ENCODE measurements at places on chromosomes 5 and 9. TPM values are rescaled to one million over a fixed set of nuclear protein-coding genes. Genes with fewer than 3 reads are reported as not detected.

The MYMK gene
- not detected for total RNA-seq

The TGFBR1 gene
- 15.5 TPM for total RNA-seq

The TMC1 gene
- not detected for total RNA-seq

The ZMAT2 gene
- 36.3 TPM for total RNA-seq

The C9orf153 gene
- total RNA-seq: 0.35 TPM

The C5orf47 gene
- not detected for total RNA-seq

The STKLD1 gene
- 0.31 TPM for total RNA-seq

The ANKRD18A gene
- 7.8 TPM for total RNA-seq

The LRRC19 gene
- not detected for total RNA-seq

GRCh38 chr5:77259476-77259875 lies 49.0 kb downstream of the PDE8B start:
- DNase-seq: no peak

DNA sequence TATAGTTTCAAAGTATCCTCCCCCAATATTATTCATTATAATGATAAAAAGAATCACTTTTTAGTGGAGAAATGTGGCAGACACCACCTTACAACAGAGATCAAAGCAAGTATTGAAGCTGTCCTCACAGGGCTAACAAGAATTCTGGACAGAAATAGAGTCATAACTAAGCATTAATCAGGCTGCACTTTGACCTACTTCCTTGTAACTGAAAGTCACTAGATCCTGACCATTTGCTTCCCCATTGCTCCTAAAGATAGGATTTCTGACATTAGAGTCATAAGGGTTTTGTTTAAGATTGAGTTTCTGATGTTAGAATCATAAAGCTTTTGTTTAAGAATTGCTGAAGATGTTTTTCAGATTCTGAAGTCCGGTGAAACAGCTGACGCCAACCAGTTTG lies 159.7 kb downstream of the ATP10B start:
- no peak for DNase-seq

- peak; percentile 69 for DNase-seq
These were observed 993 bp upstream of the RALGDS start for GRCh38 chr9:133121915-133122550.

DNA sequence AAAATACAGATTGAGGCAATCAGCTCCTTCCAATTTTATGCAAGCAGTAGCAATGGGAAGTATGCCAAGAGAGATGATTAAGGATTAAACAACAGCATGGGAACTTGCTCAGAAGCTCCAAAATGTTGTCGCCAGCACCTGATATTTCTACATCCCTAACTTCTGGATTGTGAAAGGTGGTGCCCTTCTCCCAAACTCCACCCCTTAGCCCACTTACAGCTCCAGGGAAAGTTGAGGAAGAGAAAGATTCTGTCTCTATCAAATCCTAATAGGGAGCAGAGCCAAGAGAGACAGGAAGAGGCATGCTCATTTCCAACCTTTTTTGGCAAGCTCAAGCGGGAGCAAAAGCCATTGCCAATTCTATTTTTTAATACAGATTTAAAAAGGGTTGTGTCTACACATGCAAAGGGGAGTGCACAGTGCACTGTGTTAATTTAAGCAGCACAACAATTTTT lies 92.4 kb upstream of the NR3C1 start:
- DNase-seq: no peak

GRCh38 chr5:120507800-120508463 lies 43.8 kb downstream of the PRR16 start:
- DNase-seq: no peak

DNA sequence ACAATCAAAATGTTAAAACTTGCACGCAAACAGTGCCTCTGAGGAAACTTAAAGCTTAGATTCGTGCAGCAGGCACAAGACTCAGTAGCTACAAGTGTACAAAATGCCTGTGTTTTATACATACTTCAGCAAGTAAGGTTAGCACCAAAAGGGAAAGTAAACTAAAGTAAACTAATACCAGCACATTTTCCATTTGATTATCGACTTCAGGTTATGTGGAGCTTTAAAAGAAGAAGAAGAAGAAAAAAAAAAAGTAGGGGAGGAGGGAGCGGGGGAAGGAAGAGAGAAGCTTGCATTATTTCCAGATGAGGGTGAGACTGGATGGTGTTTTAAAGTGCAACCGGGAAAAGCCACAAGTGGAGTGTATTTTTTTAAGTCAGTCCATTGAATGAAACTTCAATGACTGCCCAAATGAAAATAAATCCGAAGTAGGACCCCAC lies 596 bp upstream of the ADAMTS6 start:
- DNase-seq: no peak

- no peak for DNase-seq
These were observed 212.1 kb downstream of the PBX3 start for GRCh38 chr9:125959315-125959714.

DNA sequence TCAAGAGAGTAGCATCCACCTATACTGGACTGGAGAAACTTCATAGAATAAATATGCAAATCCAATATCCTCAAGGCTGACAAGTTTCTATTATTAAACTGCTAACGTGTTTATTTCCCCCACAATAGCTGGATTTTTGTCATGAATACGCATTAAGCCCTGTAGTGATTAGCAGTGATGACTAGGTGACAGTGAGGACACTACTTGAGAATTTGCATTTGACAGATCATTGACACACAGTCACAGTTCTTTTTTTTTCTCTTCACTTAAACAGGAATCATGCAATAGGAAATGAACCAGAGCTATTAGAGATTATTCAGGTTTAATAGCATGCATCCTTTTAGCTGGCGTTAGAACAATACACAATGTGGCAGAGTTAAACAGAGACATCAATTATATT lies 35.3 kb downstream of the MPDZ start:
- DNase-seq: no peak

DNA sequence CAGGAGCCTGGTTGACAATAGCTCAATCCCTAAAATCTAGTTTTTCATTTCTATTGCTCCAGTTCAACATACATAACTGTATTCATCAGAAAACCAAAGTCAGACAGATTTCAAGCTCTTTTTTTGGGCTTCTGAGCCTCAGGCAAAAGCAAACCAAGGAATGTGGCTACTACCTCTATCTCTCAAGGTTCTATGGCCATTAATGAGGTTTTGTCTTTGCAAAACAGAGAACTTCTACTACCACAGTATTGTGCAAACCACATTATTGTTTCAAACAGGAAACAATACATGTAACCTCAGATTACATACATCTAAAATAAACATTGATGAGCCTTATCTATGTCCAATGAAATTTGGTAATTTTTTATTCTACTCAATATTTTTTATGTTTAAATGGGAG lies 35.5 kb upstream of the FTMT start:
- no peak for DNase-seq

DNA sequence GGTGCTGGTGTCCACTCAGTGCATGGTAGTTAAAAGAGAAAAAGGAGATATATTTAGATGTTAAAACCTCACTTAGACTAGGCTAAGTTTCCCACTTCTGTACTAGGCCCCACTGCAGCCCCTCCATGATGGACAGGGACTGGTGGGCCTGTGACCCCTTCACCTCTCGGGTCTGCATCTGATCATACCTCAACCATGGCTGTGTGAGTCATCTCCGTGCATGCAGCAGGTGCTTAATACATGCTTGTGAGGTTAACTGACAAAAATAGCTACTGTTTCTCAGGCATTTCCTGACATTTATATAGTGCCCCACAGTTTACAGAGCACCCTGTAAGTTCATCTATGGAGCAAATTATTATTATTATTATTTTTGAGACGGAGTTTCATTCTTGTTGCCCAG lies 8.4 kb upstream of the URM1 start:
- no peak for DNase-seq

DNA sequence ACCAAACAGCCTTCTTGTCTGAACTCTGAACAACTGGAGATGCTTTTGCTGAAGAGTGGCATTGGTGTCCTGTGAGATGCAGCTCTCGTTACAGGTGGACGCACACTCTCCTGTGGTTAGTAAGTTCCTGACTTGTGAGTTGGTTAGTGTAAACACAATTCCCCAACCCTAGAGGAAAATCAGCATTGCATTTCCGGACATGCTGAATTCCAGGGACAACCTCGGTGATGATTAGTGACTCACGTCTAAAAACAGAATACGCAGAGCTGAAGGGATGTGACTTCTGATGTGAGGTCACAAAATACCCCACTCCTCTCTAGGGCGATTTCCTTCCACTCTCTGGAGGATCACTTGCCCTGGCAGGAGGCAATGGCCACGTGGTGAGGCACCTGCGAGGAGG lies 5.0 kb downstream of the OR2V2 start:
- DNase-seq: no peak

DNA sequence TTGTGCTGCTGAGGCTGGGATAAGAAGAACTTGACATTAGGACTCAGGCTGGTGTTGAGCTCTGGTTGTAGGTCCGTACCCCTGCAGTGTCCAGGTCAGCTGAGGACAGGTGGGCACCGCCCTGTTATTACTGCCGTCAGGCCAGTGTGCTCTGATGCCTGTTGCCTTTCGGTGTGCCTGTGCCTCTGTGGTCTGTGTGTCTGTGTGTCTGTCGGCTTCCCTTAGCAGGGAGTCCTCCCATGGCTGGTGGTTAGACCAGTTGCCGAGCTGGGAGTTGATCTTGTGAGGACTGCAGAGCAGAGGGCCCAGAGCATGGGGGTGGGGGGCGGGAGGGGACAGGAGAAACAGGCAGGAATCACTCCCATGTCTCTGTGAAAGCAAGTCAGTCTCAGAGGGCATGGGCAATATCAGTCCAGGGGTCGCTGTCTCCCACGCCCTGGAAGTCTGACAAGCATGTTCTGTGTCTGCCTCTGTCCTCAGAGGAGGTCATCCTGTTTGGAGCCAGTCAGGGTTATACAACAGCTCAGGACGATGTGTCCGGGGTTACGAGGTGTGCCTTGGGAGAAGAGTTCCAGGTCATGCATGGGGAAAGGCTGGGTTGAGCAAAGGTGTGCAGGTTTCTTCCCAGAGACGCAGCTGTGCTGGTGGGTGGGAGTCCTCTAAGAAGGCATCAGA lies 67.3 kb upstream of the GARNL3 start:
- no peak for DNase-seq

- DNase-seq: peak; percentile 43
These were observed at the start of gene PSD2 for GRCh38 chr5:139795074-139796001. Gene PSD2, plus strand, starts transcription at chr5:139795808. Its CDS starts 13,633 bp downstream, at chr5:139809441.

- DNase-seq: no peak
These were observed 16.2 kb upstream of the ERAP1 start for GRCh38 chr5:96823900-96824380.

GRCh38 chr5:132459983-132460838 lies 30.4 kb downstream of the IRF1 start:
- no peak for DNase-seq

DNA sequence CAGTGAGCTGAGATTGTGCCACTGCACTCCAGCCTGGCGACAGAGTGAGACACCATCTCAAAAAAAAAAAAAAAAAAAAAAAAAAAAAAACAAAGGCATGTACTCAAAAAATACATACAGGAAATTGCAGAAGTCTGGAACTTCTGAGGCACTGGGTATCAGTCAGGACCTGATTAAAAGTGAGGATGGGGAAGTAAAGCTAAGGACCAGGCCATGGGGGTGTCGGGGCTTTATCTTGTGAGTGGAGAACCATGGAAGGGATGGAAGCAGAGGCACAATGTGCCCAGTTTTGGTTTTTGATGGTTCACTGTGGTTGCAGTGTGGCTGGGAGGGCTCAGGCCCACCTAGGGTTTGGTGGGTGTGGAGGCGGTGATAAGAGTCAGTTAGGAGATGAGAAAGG lies 212.7 kb upstream of the PIK3R1 start:
- no peak for DNase-seq

- no peak for DNase-seq
These were observed 163.3 kb upstream of the HMHB1 start for GRCh38 chr5:143648696-143649095.

DNA sequence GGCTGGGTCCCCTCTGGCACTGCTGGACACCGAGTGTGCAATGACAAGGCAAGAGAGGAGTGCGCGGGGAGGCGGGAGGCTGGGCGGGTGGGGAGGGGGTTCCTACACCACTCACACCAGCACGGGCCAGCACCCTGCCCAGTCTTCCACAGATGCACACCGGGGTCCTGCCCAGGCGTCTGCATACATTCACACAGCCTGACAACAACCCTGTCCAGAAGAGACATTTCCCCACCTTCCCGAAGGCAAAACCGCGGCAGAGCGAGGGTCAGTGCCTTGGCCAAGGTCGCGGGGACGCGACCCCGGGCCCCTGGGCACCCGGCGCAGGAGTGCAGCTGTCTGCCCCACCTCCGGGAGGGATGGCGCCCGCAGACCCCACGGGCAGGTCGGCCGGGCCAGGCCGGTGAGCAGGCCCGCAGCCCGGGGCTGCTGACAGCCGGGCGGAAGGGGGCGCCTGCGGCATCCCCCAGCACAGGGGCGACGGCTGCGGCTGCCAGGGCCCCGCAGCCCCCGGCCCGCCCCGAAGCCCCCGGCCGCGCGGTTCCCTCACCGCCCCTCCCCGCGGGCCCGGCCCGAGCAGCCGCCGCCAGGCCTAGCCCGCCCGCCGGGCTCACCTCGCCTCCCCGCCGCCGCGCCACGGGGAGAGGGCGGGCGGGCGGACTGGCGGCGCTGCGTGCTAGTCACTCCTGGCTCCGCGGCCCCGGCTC lies 496 bp downstream of the MAPK9 start:
- DNase-seq: peak; percentile 56

GRCh38 chr9:114854736-114855355 lies 49.0 kb upstream of the TNFSF15 start:
- DNase-seq: no peak
